ENCODE measurements at places on chromosomes 16 and 17.

GRCh38 chr17:18261659-18262058 is 1.2 kb downstream of the MIEF2 start:
- no peak for DNase-seq

DNA sequence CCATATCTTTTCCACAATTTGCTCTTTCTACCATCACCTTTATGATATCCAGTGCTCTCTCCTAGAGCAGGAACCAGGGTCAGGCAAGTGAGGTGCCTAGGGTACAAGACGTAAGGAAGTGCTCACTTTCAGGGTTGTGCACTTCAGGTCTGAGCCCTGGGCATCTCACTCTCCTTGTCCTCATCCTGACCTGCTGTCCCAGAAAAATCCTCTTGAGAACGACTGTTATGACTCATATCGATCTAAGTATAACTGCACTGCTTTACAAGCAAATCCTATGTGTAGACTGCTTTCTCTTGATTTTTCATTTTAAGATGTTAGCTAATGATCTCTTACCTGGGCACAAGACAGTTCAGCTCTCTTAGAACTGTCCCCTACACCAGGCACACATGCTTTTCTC is 100.1 kb downstream of the TMEM100 start:
- DNase-seq: no peak

- DNase-seq: no peak
Measured at GRCh38 chr17:81093619-81094508, 58.9 kb downstream of the BAIAP2 start.

GRCh38 chr17:75498726-75499213 is 16.6 kb downstream of the CASKIN2 start:
- no peak for DNase-seq

DNA sequence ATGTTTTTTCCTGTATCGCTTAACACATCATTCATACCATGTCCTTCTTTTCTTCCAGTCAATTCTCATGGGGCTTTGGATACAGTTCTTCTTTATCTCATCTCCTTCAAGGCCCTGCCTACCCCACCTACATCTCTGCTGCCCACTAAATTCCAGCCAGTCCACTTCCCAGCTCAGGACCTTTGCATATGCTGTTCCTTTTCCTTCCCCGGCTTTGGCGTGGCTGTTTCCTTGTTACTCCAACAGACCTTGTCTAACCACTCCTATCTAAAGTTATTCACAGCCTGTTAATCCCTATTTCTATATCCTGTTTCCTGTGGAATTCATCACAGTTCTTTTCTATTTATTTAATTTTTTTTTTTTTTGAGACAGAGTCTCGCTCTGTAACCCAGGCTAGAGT is 6.6 kb upstream of the STAT3 start:
- DNase-seq: no peak

DNA sequence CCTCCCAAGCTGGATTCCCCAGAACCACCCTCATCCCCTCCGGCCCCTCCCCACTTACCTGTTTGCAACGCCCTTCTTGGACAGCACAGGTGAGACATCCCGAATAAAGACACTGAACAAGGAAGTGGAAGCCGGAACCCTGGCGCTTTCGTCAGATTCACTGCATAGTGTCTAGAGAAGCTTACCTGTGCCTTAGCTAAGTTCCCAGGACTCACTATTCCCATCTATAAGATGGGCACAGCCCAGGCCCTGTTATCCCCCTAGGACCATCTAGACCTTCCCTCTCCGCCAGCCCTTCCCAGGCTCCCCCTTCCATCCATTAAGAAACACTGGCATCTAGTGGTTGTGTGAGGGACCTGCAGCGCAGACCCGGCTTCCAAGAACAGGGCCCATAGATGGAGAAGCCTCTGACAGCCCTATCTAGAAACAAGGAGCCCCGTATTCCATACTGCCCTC is 26.9 kb upstream of the RPL38 start:
- DNase-seq: peak; percentile 5

- DNase-seq: no peak
Measured at GRCh38 chr17:27430882-27431491, 25.3 kb upstream of the KSR1 start.

GRCh38 chr16:19851476-19851875 is 33.2 kb downstream of the GPRC5B start:
- no peak for DNase-seq

- no peak for DNase-seq
Measured at GRCh38 chr16:1941162-1942046, 1.6 kb downstream of the MSRB1 start.

- DNase-seq: no peak
Measured at GRCh38 chr17:34006126-34006525, 249.0 kb upstream of the CCL2 start.

DNA sequence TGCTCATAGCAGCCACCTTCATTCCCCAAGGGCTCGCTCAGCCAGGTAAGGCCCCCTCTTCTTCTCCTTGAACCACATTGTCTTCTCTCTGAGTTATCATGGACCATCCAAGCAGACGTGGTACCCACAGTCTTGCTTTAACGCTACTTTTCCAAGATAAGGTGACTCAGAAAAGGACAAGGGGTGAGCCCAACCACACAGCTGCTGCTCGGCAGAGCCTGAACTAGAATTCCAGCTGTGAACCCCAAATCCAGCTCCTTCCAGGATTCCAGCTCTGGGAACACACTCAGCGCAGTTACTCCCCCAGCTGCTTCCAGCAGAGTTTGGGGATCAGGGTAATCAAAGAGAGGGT is 272 bp downstream of the CCL2 start:
- DNase-seq: no peak

DNA sequence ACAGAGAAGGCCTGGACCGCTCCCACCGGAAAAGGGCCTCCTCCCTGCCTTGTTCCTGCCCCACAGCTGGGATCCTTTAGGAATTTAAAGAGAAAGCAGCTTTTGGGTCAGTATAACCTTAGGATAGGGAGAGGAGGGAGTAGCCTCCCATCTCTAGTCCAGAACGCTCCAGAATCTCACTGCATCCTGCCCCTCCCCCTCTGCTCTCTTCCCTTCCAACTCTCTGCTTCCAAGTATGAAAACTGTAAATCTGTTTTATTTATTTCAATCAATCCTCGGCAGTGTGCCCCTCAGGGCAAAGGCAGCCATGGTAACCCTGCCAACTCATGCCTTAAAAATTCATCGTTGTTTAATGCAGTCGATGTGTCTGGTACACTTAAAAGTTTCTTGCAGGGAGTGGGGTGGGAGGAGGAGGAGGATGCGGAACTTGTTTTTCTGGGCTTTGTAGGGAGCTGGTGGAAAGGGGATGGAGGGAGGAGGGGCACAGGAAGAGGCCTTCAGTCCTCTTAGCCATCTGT is 21.2 kb upstream of the MTSS2 start:
- DNase-seq: no peak

DNA sequence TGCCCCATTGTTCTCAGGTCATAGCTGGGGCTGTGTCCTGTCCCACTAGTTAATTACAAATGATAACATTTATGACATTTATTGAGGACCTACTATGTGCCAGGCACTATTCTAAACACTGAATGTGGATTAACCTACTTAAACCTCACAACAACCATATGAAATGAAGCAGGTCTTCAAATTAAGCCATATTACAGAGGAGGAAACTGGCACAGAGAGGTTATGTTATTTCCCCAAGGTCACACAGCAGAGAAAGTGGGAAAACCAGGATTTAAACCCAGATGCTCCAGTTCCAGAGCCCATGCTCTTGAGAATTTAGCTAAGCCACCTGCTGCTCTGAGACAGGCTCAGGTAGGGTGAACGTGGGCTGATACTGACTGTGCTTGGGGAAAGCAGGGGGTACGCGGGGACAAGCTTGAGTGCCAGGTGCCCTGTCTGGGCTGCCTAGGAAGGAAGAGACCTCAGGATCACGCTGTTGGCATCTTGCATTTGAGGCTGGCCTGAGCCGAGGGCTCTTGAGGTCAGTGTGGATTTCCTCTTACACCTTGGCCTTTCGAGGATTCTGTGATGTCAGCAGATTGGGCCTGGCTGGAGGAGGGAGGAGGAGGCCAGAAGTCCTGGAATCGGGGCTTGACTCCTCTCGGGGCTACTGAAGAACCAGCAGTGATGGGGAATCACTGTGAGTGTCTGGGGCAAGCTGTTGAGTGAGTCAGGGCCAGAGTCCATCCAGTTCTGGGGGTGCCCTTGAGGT is 8.9 kb downstream of the SPNS2 start:
- DNase-seq: no peak
